IPS-NIHi11 (cell line): ENCODE measurements at places on chromosomes 1 and 21.

DNA sequence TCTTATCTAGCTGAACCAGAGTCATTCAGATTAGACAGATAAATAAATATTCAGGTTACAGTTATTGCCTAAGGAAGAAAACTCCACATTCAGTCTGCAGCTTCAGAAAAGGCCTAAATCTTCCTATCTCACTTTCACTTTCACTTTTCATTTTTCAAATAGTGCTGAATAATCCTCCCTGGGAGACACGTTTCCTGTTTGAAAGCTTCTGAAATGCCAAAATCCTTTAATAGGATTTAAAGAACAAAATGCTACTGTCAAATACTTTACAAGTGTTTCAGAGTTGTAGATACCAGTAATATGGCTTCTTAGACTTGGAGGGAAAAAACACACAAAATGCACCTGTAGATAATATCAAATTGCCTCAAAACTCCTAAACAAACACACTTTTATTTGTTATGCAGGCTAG is 3.9 kb downstream of the PSMB2 start:
- DNase-seq = no peak

- no peak for DNase-seq
Measured at GRCh38 chr1:8899046-8899445, 20.6 kb upstream of the ENO1 start.

- no peak for DNase-seq
Measured at GRCh38 chr1:86226204-86226603, 69.6 kb upstream of the COL24A1 start.

- DNase-seq = no peak
Measured at GRCh38 chr1:115475901-115476300, 137.9 kb upstream of the NGF start.

GRCh38 chr21:44021064-44021463 is 9.0 kb downstream of the TRAPPC10 start:
- no peak for DNase-seq

DNA sequence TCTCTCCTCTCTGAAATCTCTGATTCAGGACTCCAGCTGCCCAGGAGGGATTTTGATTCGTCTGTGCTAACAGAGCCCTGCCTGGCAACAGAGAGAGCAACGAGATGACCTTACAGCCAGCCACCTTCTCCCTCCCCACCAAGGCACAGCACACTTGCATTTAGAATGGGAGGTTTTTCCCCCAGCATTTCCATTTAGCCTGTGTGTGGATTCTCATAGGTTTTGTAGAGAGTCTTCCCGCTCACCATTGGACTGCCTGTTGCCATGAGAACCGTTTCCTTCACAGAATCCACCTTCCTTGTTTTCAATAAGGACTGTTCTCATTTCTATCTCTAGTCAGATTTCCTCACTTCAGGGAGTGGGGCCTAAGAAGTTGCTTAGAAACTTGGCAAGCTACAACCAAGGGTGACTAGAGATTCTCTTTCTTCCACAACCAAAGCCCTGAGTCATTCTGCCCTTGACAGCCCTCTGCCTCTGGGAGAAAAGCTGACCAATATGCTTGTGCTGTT is 5.8 kb upstream of the IKBKE start:
- no peak for DNase-seq

DNA sequence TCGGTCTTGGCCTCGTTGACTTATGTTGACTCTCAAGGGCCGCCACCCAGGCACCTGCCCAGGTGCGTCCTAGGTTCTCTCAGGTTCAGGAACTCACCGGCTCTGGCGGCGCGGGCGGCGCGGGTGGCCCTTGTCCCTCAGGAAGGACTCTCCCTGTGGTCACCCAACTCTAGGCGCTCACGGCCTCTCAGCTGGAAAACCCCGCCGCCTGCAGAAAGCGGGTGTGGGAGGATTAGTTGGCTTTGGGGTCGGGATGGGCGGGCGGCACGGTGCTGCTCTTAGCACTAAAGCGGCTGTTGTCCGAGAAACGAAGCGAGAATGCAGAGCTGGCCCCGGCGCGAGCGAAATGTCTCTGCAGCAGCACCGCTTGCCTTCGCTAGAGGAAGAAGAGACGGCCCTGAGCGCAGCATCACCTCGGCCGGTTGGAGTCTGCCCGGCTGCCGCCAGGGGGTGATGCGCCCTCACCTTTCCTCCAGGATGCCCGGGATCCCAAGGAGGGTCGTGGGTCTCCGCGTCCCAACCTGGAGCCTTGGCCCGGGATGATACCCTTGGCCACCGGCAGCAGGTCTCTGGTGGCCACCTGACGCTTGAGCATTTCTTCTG is 8.1 kb upstream of the TADA1 start:
- DNase-seq = peak; percentile 86

- DNase-seq = no peak
Measured at GRCh38 chr1:198201956-198202784, 45.4 kb downstream of the NEK7 start.

GRCh38 chr1:64550510-64550909 is 80.6 kb downstream of the CACHD1 start:
- DNase-seq = no peak

DNA sequence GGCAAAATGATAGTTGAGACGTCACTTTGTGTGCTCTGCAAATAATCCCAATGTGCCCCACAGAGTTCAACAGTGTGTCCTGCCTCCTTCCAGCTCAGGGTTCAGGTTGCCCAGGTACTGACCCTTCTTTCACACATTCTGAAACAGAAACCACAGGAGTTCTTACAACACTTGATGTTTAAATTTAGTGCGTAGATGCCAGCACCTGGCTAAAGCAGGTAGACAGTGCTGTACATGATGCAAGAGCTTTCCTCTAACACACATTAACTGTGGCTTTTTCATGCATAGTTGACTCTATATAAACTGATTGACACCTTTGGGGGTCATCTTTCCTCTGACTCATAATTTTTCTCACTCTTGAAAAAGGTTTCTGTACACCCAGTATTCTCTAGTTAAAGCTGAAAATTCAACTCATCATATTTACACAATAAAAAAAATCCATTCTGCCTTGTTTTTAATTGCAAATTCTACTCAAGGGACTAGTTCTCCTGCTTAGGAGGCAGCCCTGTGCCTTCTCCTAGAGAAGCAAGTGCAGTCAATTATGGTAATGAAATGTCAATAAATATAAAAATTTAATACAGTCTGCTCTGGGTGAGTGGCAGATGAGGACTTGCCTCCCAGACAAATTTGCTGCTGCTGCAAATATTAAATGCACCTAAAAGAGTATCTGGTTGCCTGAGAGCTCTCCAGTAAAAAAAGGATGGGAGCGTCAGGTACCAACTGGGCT is 91.4 kb downstream of the NR5A2 start:
- no peak for DNase-seq

DNA sequence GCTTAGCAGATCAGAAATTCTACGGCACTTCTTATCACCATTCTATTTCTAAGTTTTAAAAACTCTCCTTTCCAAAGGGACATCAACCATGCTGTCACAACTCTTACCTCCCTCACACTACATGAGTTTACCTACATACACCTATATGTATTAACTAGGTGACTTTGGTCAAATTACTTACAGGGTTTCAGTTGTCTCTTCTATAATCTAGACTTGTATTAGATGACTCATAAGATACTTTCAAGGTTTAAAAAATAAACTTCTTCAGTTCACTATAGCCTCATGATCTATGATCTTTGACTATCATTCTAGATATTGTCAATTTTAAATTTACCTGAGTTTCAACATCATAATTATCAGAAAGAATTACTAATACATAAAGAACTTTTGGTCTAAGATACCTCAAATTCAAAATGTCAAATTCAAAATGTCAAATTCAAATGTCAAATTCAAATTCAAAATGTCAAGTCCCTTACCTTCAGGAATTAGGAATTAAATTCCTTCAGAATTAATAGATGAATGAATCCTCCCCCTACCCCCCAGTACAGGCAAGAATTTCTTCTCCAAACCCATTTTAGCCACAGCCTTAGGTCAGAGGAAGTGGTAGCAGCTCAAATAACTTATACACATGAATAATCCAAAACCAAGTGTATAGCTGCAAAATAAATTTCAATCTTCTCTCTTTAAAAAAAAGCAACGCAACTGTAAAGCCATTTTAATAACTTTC is 31.1 kb downstream of the OTUD7B start:
- DNase-seq = no peak

GRCh38 chr21:41778930-41779600 is 12.2 kb upstream of the RIPK4 start:
- DNase-seq = no peak

DNA sequence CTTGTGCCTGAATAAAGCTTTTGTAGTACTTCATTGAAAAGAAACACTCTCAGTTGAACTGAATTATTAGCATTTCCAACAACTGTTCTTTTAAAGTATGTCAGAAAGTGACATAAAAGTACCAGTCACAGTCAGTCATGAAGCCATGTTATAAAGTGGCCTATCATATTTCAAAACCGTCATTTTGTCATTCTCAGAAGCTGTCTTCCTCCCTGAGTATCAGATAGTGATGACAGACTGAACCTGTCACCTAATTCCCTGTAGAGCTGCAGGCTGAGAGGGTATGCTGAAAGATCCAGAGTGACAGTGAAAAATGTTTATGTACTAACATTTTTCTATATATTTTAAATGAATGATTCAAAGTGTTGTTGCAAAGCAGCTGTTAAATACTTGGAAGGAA is 1121.7 kb upstream of the PRMT6 start:
- no peak for DNase-seq

DNA sequence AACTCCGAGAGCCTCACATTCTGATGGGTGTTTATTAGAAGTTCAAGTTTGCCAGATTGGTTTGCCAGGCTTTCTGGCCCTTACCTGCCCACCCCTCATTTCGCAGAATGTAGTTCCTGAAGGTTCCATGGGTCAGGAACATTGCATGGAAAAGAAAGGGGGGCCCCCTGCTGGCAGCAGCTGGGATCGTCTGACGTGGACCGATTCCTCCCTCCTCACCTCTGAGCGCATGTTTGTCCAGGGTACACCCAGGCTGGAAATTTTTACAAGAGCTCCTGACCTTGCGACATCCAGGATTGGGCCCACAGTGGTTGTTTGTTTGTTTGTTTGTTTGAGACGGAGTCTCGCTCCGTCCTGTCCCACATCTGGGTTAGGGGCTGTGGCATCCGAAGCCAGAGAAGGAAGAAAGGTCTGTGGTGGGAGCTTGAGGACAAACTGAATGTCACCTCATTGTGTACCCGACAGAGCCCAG is 126.0 kb upstream of the TMEM51 start:
- DNase-seq = peak; percentile 88

DNA sequence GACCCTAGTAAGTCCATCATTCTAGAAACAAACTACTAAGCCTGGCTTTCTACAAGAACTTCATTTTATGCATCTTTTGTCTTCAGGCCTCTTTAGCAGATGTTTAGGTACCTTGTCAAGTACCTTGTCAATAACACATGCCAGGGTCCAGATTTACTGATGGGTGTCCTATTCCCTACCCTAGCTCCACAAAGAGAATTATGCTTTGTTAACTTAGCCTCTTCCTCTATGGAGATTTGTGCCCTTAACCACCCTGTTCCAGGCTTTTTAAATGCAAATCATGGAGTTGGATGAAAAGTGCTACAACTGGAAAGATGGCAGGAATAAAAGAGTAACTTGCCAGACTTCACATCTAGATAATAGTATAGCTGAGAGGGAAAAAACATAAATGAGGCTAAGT is 42.7 kb downstream of the SPATA46 start:
- no peak for DNase-seq

- no peak for DNase-seq
Measured at GRCh38 chr1:17436380-17437174, 2.9 kb downstream of the RCC2 start.

DNA sequence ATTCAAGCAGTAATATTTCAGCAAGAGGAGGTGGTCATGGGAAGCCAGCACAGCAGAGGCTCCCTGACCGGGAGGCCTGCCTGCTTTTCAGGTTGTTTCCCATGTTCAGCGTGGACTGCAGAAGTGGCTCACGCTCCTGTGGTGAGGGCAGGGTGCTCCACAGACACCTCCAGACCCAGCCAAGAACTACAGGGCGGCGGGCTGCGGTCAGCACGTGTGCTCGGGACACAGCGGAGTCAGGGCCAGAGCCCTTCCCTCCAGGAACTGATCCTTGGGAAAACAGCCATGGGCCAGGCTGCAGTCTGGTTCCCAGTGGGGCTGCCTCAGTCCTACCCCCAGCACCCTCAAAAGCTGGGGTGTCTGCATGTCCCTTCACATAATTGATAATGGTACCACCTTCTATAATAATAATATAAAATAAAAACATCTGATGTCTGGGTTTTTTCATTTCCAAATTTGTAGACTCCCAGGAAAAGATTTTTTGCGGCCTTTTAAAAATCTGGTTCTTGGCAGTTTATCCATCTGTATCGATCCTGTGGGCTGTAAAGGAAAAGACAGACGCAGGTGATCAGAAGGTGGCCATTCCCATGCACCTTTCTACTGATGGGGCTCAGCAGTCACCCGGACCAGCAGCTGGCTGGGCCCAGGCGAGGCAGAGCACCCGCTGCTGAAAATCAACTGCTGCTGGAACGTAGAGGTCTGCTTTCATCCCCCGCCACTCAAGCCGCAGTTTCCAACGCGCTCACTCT is 10.7 kb downstream of the THAP3 start:
- DNase-seq = no peak

DNA sequence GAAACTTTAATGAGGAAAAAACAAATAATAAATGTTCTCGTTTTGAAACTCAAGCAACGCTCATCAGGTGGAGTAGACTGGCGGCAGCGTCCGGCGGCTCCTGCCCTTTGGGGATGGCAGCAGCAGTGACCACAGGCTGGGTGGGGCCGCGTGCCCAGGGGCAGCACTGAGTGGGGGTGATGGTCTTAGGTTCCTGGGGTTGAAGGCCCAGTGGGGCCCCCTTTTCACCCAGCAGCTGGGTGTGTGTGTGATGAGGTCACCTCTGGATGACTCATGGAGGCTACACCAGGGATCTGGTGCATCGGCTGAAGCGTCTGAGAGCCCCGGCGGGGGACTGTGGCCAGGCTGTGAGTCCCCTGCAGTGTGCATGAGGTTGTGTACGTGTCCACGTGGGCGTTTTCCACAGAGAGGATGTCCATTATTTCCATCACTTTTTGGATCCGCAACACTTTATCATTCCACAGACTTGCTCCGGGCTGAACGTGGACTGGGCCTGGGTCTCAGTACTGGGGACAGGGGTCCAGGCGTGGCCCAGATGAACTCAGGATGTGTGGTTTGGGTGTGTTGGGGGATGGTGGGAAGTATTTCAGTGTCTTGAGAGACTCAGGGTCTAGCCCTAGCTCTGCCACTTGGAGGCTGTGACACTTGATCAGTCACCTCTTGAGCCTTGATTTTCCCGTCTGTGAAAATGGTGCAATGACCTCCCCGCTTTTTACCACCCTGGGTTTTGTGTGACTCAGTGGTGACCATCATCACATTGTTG is 25.6 kb downstream of the LDLRAP1 start:
- no peak for DNase-seq

GRCh38 chr1:31505911-31506497 is 70.3 kb upstream of the TINAGL1 start:
- no peak for DNase-seq

DNA sequence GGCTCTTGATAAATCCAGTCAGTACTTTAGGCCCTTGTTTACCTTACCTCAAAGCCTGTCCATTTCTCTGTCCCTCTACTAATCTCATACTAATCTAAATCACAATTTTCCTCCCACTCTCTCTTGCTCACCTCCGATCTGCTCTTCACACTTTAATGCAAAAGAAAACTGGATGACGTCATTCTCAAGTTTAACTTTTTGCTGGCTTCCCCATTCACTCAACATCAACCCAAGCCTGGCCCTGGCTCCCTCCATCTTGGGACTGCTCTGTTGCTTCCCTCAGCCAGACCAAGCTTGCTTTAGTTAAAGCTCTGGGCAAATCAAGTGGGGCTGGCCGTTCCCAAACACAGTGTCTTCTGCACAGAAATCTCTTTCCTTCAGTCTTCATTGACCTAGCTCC is 29.7 kb downstream of the COA6 start:
- DNase-seq = no peak
